ENCODE measurements at places on chromosomes 12 and 14.

GRCh38 chr14:77177702-77178101, 3.9 kb upstream of the TMEM63C start:
- peaks cover 14% of the 10 kb centered on the region for H3K4me1 ChIP-seq
- H3K36me3 ChIP-seq: no peaks in the 10 kb centered on the region
- no peak overlapping the region for H3K27ac ChIP-seq
- H3K4me3 ChIP-seq: no peak overlapping the region
- peaks cover 5% of the 10 kb centered on the region for H3K27me3 ChIP-seq
- no peak for DNase-seq

DNA sequence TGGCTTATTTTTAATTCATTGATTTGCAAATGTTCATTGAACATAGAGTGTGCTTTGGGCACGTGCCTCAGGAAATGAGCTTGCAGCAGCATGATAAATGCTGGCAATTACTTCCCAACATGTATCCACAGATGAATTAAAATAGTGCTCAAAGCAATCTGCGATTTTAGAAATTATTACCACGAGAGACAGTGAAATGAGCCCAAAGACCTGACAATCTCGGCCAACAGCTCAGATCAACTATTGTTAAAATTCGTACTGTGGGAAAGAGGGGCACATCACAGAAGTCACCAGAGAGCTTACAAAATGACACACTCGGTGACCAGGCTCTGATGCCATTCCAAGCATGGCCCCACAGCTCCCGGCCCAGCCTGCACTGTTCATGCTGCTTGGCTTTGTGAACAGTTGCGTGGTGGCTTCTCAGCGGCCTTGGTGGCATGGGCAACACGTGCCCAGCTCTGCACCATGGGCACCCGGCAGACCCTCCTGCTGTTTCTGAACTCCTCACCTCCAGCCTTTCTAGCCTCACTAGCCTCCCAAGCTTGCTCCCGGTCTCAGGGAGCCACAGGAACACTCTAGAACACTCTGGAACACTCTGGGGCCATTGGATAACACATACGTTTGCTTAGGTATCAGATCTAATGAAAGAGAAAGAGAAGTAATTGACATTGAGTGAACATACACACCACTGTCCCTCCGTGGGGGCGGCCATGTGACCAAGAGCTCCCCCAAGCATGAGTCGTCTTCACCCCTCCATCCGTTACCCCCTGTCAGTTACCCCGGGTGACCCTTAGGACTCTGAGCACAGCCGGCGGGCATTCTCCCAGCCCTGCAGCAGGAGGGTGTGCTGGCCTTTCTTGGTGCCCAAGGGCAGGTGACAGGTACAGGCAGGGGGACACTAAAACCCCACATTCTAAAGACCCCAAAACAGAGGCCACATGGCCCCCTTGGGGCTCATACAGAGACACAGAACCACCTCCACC, 28.0 kb downstream of the RIMBP2 start:
- no peaks in the 10 kb centered on the region for H3K36me3 ChIP-seq
- H3K4me3 ChIP-seq: no peak overlapping the region
- no peak for DNase-seq

DNA sequence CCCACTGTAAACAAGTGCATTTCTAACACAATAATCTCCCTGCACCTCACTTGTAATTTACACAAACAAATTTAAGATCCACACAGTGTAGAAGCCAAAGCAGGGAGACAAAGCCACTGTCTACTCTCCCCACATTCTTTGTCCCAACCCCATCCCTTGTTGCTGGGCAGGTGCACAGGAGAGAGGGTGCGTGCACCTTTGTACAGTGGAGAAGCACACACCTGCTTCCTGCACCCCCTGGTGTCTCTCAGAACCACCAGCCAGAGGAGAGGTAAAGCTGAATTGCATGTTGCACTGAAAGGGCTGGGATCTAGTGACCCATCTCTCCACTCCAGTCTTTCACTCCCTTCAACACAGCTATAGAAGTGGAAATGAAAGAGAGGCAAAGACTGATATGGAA, 51.4 kb upstream of the IFNG-AS1 start:
- no peaks in the 10 kb centered on the region for H3K36me3 ChIP-seq
- H3K27ac ChIP-seq: no peak overlapping the region
- H3K4me3 ChIP-seq: no peak overlapping the region
- no peak for DNase-seq

DNA sequence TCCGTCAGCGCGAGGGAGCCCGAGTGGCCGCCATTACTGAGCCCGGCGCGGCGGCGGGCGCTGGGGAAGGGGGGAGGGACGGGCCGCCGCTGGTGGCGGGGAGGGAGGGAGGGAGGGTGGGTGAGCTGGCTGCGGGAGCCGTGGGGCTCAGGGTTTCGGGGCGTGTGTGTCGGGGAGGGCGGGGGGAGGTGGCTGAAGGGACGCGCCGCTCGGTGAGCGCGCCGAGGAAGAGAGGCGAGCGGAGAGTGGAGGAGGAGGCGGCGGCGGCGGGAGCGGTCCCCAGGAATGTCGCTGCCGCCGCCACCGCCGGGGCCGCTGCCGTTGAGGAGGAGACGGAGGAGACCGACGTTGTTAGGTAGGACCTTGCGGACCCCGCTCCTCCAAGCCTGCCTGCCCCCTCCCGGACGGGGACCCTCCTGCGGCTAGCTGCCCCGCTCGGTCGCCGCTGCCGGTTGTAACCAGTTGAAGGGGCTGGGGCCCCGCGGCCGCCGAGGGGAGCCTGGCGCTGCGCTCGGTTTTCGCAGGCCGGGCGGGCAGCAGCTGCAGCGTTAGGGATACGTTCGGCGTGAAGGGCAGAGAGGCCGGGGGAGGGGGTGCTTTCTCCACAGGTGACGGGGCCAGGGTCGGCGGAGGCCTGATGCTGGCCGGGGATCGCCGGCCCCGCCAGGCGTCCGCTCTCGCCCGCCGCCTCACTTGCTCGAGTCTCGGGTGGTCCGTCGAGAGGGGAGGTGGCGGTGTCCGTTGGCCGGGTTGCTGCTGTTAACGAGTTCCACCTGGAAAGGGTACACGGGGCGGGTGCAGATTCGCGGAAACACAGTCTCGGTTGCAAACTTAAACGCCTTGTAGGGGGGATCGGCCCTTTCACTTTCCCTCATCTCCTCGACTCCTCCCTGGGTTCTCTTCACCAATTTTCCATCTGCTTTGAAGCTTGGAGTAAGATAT, at the start of gene ARHGAP5:
Gene ARHGAP5, plus strand, starts transcription at position 224 of the 942 bp plus-strand sequence. CDS start 13,366 bp downstream, outside the sequence.
- DNase-seq: peak; percentile 63
- H3K27me3 ChIP-seq: no peaks in the 10 kb centered on the region
- peaks cover 11% of the 10 kb centered on the region for H3K4me1 ChIP-seq
- peak within 1 kb of the TSS; percentile 94 for H3K4me3 ChIP-seq
- no peaks in the 10 kb centered on the region for H3K36me3 ChIP-seq

GRCh38 chr12:24252602-24253001, 303.1 kb upstream of the SOX5 start:
- no peaks in the 10 kb centered on the region for H3K36me3 ChIP-seq
- H3K4me1 ChIP-seq: no peaks in the 10 kb centered on the region

GRCh38 chr12:119461636-119462214, 127.2 kb downstream of the CCDC60 start:
- H3K27ac ChIP-seq: no peak overlapping the region
- no peak overlapping the region for H3K4me3 ChIP-seq
- no peak for DNase-seq
- no peaks in the 10 kb centered on the region for H3K4me1 ChIP-seq
- no peaks in the 10 kb centered on the region for H3K36me3 ChIP-seq

- H3K4me1 ChIP-seq: peaks cover 13% of the 10 kb centered on the region
- no peak overlapping the region for H3K4me3 ChIP-seq
- DNase-seq: no peak
- no peak overlapping the region for H3K27ac ChIP-seq
- no peaks in the 10 kb centered on the region for H3K36me3 ChIP-seq
Measured at GRCh38 chr14:98916036-98916435, 356.0 kb downstream of the BCL11B start.

DNA sequence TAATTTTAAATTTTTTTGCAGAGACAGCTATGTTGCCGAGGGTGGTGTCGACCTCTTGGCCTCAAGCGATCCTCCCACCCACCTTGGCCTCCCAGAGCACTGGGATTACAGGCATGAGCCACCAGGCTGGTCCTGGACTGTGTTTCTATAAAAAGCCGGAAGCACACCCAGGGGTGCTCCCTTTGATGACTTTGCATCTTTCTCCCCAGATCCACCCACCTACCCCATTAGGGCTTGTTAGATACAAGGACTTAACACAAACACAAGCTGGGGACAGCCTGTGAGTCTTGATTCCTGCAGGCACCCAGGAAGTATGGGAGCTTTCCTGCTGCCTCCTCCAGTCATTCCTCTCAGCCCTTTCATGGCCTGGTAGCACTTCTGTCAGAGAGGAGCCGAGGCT, 67.0 kb downstream of the MAP1LC3B2 start:
- no peak overlapping the region for H3K27ac ChIP-seq
- H3K4me3 ChIP-seq: no peak overlapping the region
- no peaks in the 10 kb centered on the region for H3K27me3 ChIP-seq
- no peak for DNase-seq
- H3K4me1 ChIP-seq: no peaks in the 10 kb centered on the region

DNA sequence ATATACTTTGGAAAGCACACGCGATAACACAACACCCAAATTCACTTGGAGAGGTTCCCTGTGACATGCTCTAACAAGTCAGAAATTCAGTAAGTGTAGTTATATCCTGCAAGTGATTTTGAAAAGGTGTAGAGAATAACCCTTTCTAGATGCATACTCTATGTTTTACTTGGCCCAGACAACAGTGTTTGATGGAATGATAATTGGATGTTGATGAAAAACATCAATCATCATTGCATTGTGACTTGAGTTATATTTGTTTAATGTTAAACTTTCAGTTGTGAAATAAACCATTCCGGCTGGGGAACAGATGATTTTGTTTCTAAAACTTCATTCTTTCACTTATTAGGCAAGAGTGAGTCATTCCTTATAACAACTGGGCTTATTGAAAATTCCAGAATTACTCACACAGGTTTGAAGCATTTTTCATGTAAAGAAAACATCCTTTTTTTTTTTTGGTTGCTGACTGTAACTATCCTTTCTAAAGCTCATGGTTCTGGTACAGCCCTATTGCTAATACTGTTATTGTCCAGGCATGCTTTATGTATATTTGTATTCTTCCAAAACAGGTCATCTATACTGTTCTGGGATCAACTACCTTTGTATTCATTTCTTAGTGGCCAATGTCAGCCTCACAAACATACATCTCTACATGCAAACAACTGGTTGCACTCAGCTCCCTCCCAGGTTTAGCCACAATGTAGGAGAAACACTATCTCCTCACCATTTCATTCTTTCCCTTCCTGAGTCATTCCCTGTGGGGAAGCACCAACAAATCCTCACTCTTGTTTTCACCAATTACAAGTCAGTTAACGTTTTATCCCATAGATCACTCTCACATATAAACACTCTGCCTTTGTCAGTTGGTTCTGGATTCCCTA, 121.2 kb upstream of the LRIG3 start:
- DNase-seq: no peak
- no peaks in the 10 kb centered on the region for H3K27me3 ChIP-seq
- H3K4me3 ChIP-seq: no peak overlapping the region

GRCh38 chr14:83372271-83372670, 1838.6 kb upstream of the SEL1L start:
- no peaks in the 10 kb centered on the region for H3K36me3 ChIP-seq
- no peak overlapping the region for H3K27ac ChIP-seq
- no peaks in the 10 kb centered on the region for H3K27me3 ChIP-seq

DNA sequence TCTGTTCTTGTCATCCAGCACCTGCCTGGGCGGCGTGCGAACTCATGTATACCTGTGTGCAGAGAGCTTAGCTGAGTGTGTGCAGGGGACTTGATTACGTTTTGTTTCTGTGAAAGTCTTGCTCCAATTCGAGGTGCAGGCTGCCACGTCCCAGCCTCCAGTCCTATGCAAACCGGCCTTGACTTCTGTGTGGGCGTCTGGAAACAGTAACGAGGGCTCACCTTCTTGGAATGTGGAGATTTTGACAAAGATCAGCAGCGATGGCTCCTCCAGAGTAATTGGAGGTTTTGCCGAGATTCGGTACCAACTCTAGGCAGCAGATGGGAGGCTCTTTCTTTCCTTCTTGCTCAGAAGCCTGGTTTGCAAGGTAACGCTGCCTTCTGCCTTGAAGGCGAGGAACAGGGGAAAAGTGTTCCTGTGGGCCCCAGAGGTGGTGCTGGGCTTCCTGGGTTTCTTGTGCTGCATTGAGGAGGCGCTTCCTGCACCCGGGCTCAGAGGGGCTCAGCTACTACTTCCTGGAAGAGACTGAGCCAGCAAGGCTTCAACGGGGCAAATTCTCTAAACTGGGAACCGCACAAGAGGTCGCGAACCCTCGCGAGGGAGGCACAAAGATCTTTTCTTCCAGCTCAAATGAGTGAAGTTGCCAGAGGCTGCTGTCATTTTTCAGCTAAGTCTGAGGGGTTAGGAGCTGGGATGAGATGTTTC, 249.0 kb downstream of the AACS start:
- no peak for DNase-seq
- no peaks in the 10 kb centered on the region for H3K36me3 ChIP-seq
- H3K4me3 ChIP-seq: no peak overlapping the region
- H3K27me3 ChIP-seq: no peaks in the 10 kb centered on the region
- H3K4me1 ChIP-seq: no peaks in the 10 kb centered on the region

DNA sequence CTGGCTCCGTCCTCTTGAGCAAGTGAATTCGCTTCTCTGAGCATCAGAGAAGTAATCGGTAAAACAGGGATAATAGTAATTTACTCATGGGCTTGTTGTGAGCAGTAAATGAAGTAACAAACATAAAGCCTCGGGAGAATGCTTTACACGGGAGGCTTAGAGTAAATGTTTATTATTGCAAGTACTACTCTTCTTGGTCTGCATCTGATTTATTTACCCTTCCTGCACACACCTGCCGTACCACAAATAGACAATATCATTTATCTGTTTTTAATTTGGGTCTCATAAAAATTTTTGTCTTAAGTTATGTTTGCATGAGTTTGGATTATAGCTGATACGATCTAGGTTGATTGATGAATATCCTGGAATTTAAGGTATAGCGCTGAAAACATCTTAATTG, 7.8 kb upstream of the COL2A1 start:
- H3K36me3 ChIP-seq: no peaks in the 10 kb centered on the region
- no peak overlapping the region for H3K27ac ChIP-seq
- H3K4me3 ChIP-seq: no peak overlapping the region
- no peak for DNase-seq

GRCh38 chr12:120439646-120440247, 1.8 kb downstream of the COX6A1 start:
- H3K27ac ChIP-seq: no peak overlapping the region
- peak; percentile 60 for DNase-seq
- no peaks in the 10 kb centered on the region for H3K27me3 ChIP-seq
- H3K4me3 ChIP-seq: no peak overlapping the region
- H3K36me3 ChIP-seq: peaks cover 22% of the 10 kb centered on the region
- H3K4me1 ChIP-seq: peaks cover 19% of the 10 kb centered on the region

GRCh38 chr12:43957732-43958372, 122.0 kb downstream of the TMEM117 start:
- DNase-seq: no peak
- no peaks in the 10 kb centered on the region for H3K36me3 ChIP-seq
- no peaks in the 10 kb centered on the region for H3K27me3 ChIP-seq
- H3K4me1 ChIP-seq: no peaks in the 10 kb centered on the region
- H3K27ac ChIP-seq: no peak overlapping the region

Measured in effector memory CD4-positive, alpha-beta T cell (primary cell).